WTC11 (cell line): ENCODE measurements at places on chromosomes 2 and 18. TPM values are rescaled to one million over a fixed set of nuclear protein-coding genes. Genes with fewer than 3 reads are reported as not detected.
A peak's percentile ranks its signal among the peaks of the same experiment; 100 is the strongest.

The CSRNP3 gene
- 7.3 to 8.0 TPM (median 8.0 TPM) in 3 replicates for total RNA-seq

The NRP2 gene
- 19.5 to 41.0 TPM (median 19.9 TPM) in 3 replicates for total RNA-seq

The COL4A4 gene
- 1.9 to 3.1 TPM (median 1.9 TPM) in 3 replicates for total RNA-seq

The LIMS4 gene
- total RNA-seq, result 1.1 TPM in 2 of 3 replicates, not detected in the other

The OBSL1 gene
- total RNA-seq, result 159 to 221 TPM (median 213 TPM) in 3 replicates

The MSH6 gene
- total RNA-seq, result 235 to 275 TPM (median 247 TPM) in 3 replicates

The NEURL3 gene
- total RNA-seq, result not detected in 3 replicates

The M1AP gene
- 5.9 to 9.2 TPM (median 8.5 TPM) in 3 replicates for total RNA-seq

The FER1L5 gene
- 1.1 to 1.4 TPM (median 1.1 TPM) in 3 replicates for total RNA-seq

DNA sequence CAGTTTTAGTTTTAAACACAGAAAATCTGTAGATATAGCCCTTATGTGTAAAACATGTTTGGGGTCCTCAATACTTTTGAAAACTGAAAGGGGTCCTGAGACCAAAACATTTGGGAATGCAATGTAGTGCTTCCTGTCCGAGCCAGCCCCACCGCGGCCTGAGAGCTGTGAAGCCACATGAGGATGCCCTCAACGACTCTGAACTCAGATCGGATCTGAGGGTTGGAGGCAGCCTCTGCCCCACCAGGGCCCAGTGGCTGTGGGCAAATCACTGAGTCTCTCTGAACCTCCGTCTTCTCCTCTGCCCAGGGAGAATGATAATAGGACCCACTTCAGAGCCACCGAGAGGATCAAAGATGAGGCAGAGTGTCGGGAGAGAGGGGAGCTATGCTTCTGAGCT lies 33.4 kb upstream of the HPCAL1 start:
- H3K36me3 ChIP-seq, result no peaks in the 10 kb centered on the region
- peak; percentile 5 for DNase-seq
- no peak overlapping the region for H3K27ac ChIP-seq
- H3K27me3 ChIP-seq, result no peaks in the 10 kb centered on the region
- H3K4me1 ChIP-seq, result no peaks in the 10 kb centered on the region

- H3K27me3 ChIP-seq, result no peaks in the 10 kb centered on the region
- H3K36me3 ChIP-seq, result no peaks in the 10 kb centered on the region
- no peak overlapping the region for H3K27ac ChIP-seq
- DNase-seq, result no peak
Measured at GRCh38 chr2:103169861-103170260, 408.0 kb downstream of the TMEM182 start.

DNA sequence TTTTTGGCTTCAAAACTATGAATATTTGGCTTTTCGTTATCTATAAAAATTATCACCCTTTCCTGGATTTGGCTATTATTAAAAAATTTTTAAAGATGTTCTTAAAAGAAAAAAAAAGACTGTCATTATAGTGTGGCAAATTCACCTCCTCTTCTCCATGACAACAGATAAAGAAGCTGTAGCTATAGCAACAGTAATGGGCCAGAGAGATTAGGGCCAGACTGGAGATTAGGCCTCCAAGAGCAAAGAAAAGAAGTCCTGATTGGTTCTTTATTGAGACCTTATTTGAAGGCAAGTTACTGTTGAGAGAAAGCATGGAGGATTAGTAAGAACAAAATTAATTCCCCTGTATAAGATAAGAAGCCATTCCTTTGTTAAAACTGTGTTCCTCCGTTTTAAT lies 812.5 kb downstream of the DCC start:
- no peak for DNase-seq
- H3K27ac ChIP-seq, result no peak overlapping the region
- no peaks in the 10 kb centered on the region for H3K36me3 ChIP-seq
- no peak overlapping the region for H3K4me3 ChIP-seq
- no peaks in the 10 kb centered on the region for H3K4me1 ChIP-seq
- no peaks in the 10 kb centered on the region for H3K27me3 ChIP-seq

GRCh38 chr2:177887722-177888121 lies 184.9 kb downstream of the PDE11A start:
- no peak overlapping the region for H3K4me3 ChIP-seq
- no peak for DNase-seq
- no peaks in the 10 kb centered on the region; the same call in 1 of the 2 replicates for H3K27me3 ChIP-seq

- no peaks in the 10 kb centered on the region for H3K4me1 ChIP-seq
- H3K36me3 ChIP-seq, result no peaks in the 10 kb centered on the region
- no peak overlapping the region for H3K27ac ChIP-seq
- no peaks in the 10 kb centered on the region for H3K27me3 ChIP-seq
- no peak overlapping the region for H3K4me3 ChIP-seq
- no peak for DNase-seq
Measured at GRCh38 chr2:100212850-100213249, 70.5 kb upstream of the AFF3 start.

GRCh38 chr2:75007819-75008218 lies 49.4 kb downstream of the POLE4 start:
- no peak overlapping the region for H3K4me3 ChIP-seq
- H3K4me1 ChIP-seq, result no peaks in the 10 kb centered on the region
- no peak for DNase-seq
- H3K36me3 ChIP-seq, result no peaks in the 10 kb centered on the region
- H3K27me3 ChIP-seq, result no peaks in the 10 kb centered on the region
- H3K27ac ChIP-seq, result no peak overlapping the region

GRCh38 chr18:28363124-28363523 lies 186.2 kb upstream of the CDH2 start:
- no peak overlapping the region for H3K27ac ChIP-seq
- H3K36me3 ChIP-seq, result peaks cover 8% of the 10 kb centered on the region; the same call in 1 of the 2 replicates
- H3K4me3 ChIP-seq, result no peak overlapping the region
- DNase-seq, result no peak
- peaks cover 5% of the 10 kb centered on the region; the same call in 1 of the 2 replicates for H3K4me1 ChIP-seq

- H3K27me3 ChIP-seq, result no peaks in the 10 kb centered on the region
- H3K36me3 ChIP-seq, result no peaks in the 10 kb centered on the region
- DNase-seq, result no peak
Measured at GRCh38 chr2:48114256-48114655, 208.0 kb upstream of the FBXO11 start.

- H3K27me3 ChIP-seq, result peaks cover 56% of the 10 kb centered on the region
- peak overlapping the region; percentile 69 for H3K4me3 ChIP-seq
- H3K4me1 ChIP-seq, result peaks cover 21% of the 10 kb centered on the region
Measured at GRCh38 chr18:79950515-79951341, 725 bp downstream of the SLC66A2 start.

DNA sequence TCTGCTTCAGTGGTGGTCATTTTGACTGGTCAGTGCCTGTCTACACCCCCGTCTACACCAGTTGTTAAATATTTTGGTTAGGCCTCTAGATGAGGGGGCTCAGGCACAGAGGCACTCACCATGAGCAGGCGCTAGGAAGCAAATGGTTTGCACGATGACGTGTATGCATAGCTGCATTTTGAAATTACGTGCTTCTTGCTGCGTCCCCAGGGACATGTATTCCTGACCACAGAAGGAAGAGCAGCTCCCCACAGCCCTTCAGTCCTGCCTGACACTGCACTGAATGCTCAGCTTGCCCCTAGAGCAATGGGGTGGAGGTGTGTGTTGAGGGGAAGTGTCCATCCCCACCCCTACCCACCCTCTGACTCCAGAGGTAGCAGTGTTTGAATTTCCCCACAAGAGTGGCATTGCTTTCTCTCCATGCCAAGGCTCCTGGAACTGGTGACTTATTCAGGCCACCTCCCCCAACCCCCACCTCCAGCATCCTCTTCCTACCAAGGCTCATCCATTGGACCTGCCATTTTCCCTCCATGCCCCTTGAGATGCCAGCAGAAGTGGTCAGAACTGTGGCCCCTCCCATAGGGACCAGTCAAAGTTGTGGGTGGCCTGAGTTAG lies 11.4 kb upstream of the ZAP70 start:
- peaks cover 6% of the 10 kb centered on the region; the same call in 1 of the 2 replicates for H3K27me3 ChIP-seq
- H3K36me3 ChIP-seq, result no peaks in the 10 kb centered on the region
- H3K4me3 ChIP-seq, result no peak overlapping the region
- no peak for DNase-seq

- no peaks in the 10 kb centered on the region for H3K27me3 ChIP-seq
- H3K36me3 ChIP-seq, result no peaks in the 10 kb centered on the region
- peaks cover 38% of the 10 kb centered on the region for H3K4me1 ChIP-seq
- H3K4me3 ChIP-seq, result no peak overlapping the region
- no peak for DNase-seq
Measured at GRCh38 chr2:68764806-68765311, 30.2 kb downstream of the ARHGAP25 start.

GRCh38 chr2:16322308-16323125 lies 343.1 kb downstream of the CYRIA start:
- peaks cover 5% of the 10 kb centered on the region; the same call in 1 of the 2 replicates for H3K27me3 ChIP-seq
- H3K4me1 ChIP-seq, result peaks cover 38% of the 10 kb centered on the region
- no peak overlapping the region for H3K4me3 ChIP-seq

- DNase-seq, result no peak
- H3K36me3 ChIP-seq, result no peaks in the 10 kb centered on the region
- no peaks in the 10 kb centered on the region for H3K27me3 ChIP-seq
- H3K4me3 ChIP-seq, result no peak overlapping the region
- no peak overlapping the region for H3K27ac ChIP-seq
Measured at GRCh38 chr2:152396051-152396511, 61.1 kb downstream of the FMNL2 start.
